ENCODE measurements at places on chromosomes 5 and 9.

DNA sequence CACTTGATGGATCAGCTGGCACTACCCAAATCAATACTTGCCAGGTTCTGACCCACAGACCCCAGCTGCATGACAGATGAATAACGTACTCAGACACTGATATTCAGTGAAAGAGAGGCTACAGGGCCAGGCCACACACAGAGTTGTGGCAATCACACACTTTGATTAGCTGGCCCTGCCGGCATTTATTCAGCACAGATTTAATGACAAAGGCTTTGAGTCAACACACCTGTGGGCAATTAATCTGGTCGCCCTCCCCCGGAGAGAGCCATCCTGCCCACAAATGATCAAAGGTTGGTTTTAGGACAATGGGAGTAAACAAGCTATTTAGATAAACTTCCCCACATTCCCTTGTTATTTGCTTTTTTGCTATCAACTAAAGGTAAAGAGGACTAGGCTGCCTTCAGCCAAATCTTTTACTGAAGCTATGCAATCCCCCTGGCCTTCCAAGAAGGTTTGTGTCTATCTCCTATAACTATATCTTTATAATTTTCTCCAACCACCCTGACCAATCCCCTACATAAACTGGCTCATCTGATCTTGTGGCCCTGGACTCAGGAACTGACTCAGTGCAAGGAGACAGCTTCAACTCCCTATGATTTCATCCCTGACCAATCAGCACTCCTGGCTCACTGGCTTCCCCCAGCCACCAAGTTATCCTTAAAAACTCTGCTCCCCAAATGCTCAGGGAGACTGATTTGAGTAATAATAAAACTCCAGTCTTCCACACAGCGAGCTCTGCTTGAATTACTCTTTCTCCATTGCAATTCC, 12.7 kb upstream of the TRIM32 start:
- no peak for DNase-seq

- no peak for DNase-seq
Observed at GRCh38 chr5:58369513-58370190, 90.2 kb downstream of the PLK2 start.

DNA sequence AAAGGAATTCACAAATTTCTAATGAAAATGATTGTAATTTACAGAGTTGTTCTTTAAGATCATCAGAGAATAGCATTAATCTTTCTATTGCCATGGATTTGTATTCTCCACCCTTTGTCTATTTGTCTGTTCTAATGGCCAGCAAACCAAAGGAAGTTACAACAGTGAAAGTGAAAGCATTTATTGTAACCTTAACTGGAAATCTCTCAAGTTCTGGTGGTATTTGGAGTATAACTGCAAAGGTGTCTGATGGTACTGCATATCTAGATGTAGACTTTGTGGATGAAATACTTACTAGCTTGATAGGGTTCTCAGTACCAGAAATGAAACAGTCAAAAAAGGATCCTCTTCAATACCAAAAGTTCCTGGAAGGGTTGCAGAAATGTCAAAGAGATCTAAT, 21.7 kb downstream of the RMI1 start:
- no peak for DNase-seq

DNA sequence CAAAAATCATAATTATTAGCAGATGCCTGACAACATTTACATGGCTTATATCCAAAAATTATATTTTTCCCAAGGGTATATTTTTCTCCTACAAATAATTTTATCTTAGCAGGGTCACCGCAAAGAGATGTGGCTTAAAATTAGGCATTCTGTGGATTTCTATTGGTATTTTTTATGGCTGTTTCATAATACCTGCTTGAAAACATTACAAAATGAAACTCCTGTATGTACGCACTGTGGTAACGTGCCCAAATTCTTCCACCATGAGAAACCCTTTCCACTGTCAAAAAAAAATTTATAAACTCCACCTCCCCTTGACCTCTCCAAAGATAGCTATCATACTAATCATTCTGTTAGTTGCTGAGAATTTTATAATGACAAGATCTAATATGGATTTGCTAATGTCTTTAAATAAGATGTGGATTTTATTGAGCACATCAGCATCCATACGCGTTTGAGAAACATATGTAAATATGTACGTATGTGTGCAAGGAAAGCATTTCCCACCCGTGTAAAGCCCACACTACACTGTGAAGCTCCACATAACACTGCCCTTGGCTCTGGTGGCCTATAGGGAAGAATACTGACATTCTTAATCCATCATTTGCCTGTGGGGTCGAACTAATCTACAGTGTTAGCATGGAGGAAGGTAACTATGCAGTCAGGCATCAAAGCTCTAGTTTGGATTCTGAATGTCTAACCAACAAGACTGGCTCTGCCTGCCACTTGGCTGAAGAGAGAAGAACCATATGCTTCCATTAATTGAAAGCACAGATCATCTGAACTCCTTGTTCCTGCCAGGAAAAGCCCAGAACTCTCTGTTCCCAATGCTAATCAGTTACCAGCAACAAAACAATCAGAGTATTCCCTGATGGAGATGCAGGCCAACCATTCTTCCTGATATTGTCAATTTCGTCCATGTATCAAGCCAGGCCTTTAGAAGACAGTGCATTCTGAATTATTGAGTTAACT, 244.7 kb downstream of the SPOCK1 start:
- DNase-seq: no peak

- DNase-seq: no peak
Observed at GRCh38 chr5:96159043-96159442, 197.4 kb upstream of the ELL2 start.

GRCh38 chr5:90802474-90803317, 244.1 kb downstream of the ADGRV1 start:
- DNase-seq: no peak

DNA sequence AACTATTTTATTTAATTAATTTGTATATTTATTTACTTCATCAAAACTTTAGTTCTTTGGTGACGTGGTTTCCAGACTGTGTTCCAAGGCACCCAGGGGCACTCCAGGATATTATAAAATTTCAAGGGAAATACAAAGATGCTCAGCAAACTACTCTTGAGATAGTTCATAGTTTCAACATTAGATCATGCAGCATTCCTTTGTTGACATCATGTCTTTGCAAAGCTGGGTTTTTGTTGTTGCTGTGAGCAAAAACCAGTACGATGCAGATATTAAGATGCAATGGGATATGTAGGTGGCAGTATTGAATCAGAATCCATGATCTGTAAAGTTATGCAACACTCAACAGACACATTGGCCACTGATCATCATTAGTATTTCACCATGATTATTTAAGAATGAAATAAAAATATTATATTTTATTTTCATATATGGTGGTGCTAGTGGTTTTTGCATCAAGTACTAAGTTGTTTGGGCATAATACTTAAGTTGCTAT, 219.7 kb downstream of the ADCY2 start:
- no peak for DNase-seq

GRCh38 chr9:131954299-131954698, 125.4 kb downstream of the MED27 start:
- no peak for DNase-seq

DNA sequence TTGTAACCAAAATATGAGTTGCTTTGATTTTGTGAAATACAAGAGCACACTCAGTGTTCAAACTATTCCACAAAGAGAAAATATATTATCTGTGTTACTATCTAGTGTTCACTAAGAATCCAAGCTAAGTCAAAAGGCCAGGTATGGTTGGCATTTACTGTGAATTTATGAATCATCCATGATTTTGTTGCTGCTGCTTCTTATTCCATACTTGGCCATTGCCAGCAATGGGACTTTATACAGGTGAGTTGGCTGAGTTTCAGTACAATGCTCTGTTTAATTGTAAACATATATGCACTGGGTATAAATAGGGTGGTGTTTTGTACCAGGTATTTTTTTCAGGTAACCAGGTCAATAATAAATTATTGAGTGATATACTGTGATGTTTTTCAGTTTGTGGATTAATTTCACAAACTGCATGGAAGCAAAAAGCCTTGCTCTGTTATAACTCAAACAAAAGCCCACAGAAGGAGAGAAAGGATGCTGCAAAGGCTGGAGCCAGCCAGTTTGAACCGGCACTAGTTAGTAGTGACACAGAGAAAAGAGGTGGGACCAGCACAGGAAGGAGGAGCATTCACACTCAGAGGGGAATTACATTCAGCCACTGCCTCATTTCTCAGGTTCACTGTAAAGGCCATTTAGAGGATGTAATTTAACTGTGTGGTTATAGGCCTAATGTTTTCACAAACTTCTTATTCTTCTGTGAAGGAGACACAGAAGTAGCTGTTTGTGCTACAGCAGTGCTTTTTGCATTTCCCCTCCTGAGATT, 381.8 kb downstream of the ADGRV1 start:
- DNase-seq: peak; percentile 6

DNA sequence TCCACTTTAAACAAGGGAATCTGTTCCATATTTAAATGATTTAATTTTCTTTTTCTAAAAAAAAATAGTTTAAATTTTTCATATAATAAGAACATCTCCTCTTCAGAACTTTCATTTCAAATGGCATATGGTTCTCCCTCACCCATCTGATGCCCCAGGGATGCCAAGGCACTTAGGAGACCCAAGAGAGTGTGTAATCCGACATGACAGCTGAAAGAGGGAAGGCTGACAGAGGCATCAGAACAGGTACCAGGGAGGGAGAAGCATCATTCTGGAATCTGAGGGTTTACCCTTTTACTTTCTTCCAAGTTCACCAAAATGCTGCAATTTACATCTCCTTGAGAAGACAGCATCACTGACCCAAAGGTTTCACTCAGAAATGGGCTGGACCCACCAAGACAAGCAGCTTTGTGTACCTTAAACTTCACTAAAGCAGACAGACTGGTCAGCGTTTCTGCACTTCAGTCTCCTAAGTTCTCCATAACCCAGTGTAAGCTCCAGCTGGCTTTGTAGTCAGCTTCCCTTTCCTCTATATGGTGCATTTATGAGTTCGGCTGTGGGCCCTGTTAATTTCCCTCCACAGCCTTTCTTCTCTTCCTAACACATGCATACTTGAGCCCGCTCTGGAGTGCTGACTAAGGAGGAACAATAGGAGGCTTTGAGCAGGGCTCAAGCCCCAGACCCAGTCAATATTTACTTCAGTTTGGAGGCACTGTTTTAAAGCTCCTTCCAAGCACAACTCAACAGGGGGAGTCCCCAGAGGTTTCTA, 17.7 kb downstream of the EFNA5 start:
- DNase-seq: no peak

DNA sequence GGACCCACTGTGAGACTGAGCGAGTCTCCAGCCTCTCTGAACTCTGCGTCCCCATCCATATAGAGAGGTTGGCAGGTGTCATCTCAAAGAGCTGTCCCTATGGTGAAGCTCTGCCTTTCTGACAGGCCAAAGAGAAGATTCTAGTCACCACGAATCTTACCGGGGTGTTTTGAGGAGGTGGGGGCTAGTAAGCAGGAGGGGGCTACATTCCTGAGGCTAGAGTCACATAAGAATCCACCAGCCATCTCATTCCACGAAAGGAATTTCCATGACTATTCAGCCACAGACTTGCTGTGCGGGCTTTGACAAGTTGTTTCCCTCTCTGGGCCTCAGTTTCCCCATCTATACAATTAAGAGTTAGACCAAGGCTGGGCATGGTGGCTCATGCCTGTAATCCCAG, 16.3 kb downstream of the PDGFRB start:
- peak; percentile 47 for DNase-seq

DNA sequence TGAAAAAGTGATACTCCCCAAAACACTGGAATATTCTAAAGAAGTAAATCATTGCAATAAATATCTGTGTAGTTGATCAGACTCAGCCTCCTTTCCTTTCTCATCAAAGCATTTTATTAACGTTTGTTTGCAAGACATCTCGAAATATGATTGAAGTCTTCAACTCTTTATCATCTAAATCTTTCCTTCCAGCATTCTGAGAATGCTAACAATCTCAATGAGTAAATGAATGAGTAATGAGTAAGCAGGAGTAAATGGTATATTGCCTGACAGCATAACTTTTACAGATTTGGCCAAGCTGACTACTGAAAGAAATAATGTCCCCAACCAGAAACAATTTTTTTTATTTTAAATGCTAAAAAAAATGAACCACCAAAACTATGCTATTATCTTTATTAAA, 157.1 kb downstream of the SLCO4C1 start:
- no peak for DNase-seq

DNA sequence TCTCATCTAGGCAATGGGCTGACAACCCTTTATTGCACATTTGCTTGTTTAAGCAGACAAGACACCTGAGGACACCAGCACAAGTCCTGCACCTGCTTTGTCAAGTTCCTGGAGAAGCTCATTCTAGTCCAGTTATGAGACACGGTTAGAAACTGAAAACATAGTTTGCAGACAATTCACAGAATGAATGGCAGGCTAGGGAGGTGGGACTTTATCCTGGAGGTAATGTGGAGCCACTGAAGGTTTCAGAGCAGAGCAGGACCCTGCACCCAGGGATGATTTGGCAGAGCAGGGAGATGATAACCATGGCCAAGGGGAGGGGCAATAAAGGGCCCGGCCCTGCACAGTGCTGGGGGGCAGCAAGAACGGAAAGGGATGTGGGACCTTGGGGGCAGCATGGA, 50.7 kb upstream of the SLC25A51 start:
- no peak for DNase-seq

DNA sequence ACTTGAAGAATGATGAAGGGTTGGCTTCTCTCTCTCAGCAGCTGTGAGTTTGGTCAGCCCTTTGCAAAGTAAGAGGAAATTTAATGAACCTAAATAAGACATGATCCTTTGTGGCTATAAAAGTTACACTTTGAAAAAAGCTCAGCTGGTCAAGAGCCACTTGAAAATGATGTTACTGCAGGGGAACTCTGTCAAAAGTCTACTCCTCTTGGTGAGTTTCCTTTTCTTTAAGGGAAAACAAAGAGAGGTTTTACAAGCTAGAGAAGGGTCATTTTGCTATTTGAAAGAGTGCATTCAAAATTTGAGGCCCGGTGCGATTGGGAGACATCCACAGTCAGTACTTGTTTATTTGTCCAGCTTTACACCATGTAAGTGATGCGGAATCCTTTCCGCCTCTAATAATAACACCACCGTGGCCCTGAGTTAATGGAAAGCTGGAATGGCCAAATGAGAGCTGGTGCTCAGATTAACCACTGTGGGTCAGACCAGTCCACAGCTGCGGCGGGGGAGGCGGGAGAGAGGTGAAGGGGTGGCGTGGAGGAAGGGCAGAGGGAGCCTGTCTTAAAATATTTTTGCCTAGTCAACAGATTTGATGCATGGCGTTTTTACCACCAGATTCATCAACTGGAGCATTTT, 404.0 kb downstream of the TLE4 start:
- no peak for DNase-seq

All from MG63 (cell line).